ENCODE measurements at places on chromosomes 7 and 10. TPM values are rescaled to one million over a fixed set of nuclear protein-coding genes. Genes with fewer than 3 reads are reported as not detected.

Gene PRSS2
- 0.09 TPM for total RNA-seq

Gene CHAT
- total RNA-seq, result not detected

Gene NYAP1
- total RNA-seq, result 1.6 TPM

Gene CYP3A7
- total RNA-seq, result 0.58 TPM

Gene ZNF786
- total RNA-seq, result 4.6 TPM

Gene PRKCQ
- 16.5 TPM for total RNA-seq

Gene PLEKHS1
- total RNA-seq, result 0.04 TPM

Gene SDHAF3
- total RNA-seq, result 13.1 TPM

Gene ZNF503
- total RNA-seq, result 3.6 TPM

Gene C10orf95
- total RNA-seq, result not detected

Gene RELN
- 9.3 TPM for total RNA-seq

Gene OIT3
- 7.9 TPM for total RNA-seq

Gene ANKRD22
- total RNA-seq, result not detected

Gene TMEM236
- total RNA-seq, result 0.40 TPM

Gene PVRIG
- 0.13 TPM for total RNA-seq

Gene NEUROG3
- not detected for total RNA-seq
